Epithelial cell of alveolus of lung (primary cell): ENCODE measurements at places on chromosomes 6 and 20. TPM values are rescaled to one million over a fixed set of nuclear protein-coding genes. Genes with fewer than 3 reads are reported as not detected.

SCGN gene
- total RNA-seq: not detected in 2 replicates

RGS17 gene
- 12.4 and 14.4 TPM in 2 replicates for total RNA-seq

CLDN20 gene
- total RNA-seq: not detected in 2 replicates

PRR18 gene
- total RNA-seq: 0.13 TPM in 1 of 2 replicates, not detected in the other

GPLD1 gene
- 0.26 TPM in 1 of 2 replicates, not detected in the other for total RNA-seq

PRDM1 gene
- 1.8 and 4.3 TPM in 2 replicates for total RNA-seq

CCN5 gene
- 5.0 TPM in 1 of 2 replicates, not detected in the other for total RNA-seq

CARMIL1 gene
- total RNA-seq: 3.4 and 7.6 TPM in 2 replicates
